HL-60 (cell line): ENCODE measurements at places on chromosomes 7 and 10.
A peak's percentile ranks its signal among the peaks of the same experiment; 100 is the strongest.

DNA sequence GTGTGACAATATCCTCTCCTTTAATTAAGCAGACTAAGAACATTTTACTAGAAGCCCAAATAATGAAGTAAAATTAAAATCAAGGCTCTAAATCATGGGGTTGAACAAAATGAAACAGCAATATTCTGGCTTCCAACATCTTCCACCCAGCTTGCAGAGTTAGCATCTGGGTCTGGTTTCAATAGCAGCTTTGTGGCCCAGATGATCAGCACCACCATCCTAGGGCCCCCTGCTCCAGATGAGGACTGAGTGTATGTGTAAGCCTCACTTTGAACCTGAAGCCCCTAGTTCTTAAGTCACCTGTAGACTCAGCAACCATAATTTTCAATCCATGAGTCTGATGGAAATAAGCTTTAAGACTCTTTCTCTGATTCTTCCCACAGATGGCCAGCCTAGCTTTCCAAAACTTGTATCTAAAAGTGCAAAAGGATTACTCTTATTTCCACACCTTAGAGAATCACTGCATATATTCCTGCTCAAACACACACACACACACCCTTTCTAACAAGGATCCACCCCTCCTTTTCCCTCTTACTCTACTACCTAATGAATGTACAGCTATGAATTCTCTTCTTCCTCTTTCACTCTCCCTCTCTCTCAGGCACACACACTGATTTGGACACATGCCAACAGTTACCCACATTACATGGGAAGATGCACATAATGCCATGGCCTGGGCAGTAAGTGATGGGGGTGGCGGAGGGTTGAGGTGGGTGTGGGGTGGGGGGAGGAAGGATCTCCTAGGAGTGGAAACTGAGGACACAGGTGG lies 3.5 kb downstream of the DENND11 start:
- DNase-seq = peak; percentile 32

GRCh38 chr10:117175901-117176534 lies 21.3 kb upstream of the KCNK18 start:
- DNase-seq = peak; percentile 79

- no peak for DNase-seq
These were observed 337.0 kb upstream of the GALNT17 start for GRCh38 chr7:70794962-70795361.

- no peak for DNase-seq
These were observed 39.4 kb downstream of the ZCCHC24 start for GRCh38 chr10:79405995-79406515.

- no peak for DNase-seq
These were observed 25.3 kb downstream of the TNS3 start for GRCh38 chr7:47556511-47557180.

- peak; percentile 45 for DNase-seq
These were observed 514 bp downstream of the NHLRC2 start for GRCh38 chr10:113854761-113855588.

GRCh38 chr7:48033922-48034321 lies 1.4 kb upstream of the C7orf57 start:
- no peak for DNase-seq

DNA sequence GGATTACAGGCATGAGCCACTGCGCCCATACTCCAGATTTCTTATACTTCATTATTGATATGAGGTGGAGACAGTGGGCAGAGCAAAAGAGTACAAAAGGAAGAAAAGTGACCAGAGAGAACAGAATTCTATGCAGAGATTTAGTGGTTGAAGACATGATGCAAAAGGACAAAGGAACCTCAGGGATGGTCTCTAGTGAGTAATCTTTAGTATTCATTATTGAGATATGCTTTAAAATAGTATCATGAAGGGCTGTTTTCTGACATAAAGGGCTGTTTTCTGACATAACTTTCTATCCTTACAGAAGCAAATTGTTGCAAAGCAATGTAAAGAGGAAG lies 81.2 kb upstream of the OIT3 start:
- no peak for DNase-seq

- DNase-seq = no peak
These were observed 76.6 kb downstream of the GPR37 start for GRCh38 chr7:124688991-124689390.

DNA sequence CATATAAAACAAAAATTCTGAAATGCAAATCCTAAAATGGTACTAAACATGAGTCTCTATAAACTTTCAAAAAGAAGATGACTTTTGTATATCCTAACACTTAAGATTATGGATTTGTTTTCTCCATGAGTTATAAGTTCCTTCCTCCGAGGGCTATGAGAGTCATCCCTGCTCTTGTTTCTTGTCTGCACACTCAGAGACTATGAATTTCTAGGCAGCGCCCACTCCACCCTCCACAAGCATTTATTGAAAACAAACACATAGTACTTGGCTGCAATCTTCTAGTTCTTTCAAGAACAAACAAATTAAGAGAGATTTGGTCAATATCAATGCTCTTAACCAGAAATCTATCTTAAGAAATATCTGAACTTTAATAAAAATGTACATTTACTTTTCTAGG lies 211.7 kb downstream of the DKK1 start:
- DNase-seq = no peak

- peak; percentile 31 for DNase-seq
These were observed 85.4 kb downstream of the JAZF1 start for GRCh38 chr7:28095231-28095630.

DNA sequence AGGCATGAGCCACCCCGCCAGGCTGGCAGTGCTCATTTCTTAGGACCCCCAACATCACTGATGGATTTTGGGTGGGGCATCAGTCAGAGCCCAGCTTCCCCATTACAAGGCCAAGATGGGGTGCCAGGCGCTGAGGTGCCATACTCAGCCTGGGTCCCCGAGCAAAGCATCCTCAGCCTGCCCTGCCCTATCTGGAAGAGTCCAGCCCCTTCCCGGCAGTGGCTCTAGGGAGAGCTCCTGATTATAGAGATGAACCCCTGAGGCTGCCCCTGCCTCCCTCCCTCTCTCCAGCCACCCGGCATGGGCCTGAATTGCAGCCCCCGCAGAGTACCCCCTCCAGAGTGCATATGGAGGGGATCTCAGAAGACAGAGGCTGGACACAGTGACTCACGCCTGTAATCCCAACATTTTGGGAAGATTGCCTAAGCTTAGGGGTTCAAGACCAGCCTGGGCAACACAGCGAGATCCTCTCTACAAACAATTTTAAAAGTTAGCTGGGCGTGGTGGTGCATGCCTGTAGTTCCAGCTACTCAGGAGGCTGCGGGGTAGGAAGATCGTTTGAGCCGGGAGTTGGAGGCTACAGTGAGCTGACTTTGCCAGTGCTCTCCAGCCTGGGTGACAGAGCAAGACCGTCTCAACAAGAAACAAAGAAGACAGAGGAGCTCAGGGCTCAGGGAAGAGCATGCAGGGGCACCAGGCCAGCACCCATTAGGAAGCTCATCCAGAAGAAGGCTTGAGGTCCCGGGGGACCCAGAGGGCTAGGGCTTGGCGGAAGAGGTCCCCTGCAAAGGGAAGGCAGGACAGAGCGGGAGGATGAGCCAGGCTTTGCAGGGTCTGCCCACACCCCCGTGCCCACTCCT lies 13.3 kb downstream of the LAT2 start:
- no peak for DNase-seq

GRCh38 chr7:7228472-7228871 lies 46.1 kb downstream of the C1GALT1 start:
- no peak for DNase-seq

- DNase-seq = peak; percentile 2
These were observed 62.3 kb downstream of the TMEM26 start for GRCh38 chr10:61390851-61391250.

DNA sequence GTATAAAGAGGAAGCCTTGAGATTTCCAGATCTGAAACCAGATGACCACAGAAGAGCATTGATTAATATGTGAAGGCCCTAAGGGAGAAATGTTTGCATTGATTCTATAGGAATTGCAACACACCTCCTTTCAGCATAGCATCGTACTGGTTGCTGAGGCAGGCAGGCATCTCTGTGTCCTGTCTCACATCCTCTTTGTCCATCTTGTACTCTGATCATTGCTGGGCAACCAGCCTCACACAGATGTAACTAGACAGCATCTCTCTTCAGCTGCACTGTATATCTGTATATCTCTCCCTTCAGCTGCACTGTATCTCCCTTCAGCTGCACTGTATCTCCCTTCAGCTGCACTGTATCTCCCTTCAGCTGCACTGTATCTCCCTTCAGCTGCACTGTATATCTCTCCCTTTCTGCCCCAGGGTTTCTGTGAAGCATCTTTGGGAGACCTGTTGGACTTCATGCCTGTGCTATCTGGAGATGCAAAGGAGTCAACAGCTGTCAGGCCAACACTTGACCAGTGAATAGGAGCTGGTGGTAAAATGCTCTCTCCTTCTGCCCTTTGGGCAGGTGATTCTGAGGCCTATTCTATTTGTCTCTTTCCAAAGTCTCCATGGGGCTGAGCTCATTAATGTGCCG lies 40.3 kb downstream of the TMEM178B start:
- DNase-seq = no peak

- no peak for DNase-seq
These were observed 147.9 kb upstream of the LYZL1 start for GRCh38 chr10:29140991-29141390.

DNA sequence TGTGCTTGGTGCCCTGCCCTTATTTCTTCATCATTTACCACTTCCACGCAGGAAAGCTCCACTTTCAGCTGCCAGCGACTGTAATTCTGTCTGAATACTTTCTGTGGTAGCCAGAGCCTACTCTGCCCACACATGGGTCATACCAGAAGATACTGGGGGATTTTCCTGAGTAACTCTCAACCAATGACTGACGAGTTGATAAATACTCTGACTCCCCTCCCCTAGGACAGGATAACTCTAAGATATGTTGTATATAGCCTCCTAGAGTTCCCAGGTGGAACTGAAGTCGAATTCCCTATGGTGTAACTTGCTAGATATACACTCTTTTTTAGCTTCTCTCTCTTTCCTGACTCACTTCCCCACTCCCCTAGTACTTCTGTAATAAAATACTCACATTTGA lies 29.8 kb downstream of the SEM1 start:
- DNase-seq = no peak

GRCh38 chr7:137998250-137998649 lies 3.6 kb downstream of the CREB3L2 start:
- DNase-seq = no peak

DNA sequence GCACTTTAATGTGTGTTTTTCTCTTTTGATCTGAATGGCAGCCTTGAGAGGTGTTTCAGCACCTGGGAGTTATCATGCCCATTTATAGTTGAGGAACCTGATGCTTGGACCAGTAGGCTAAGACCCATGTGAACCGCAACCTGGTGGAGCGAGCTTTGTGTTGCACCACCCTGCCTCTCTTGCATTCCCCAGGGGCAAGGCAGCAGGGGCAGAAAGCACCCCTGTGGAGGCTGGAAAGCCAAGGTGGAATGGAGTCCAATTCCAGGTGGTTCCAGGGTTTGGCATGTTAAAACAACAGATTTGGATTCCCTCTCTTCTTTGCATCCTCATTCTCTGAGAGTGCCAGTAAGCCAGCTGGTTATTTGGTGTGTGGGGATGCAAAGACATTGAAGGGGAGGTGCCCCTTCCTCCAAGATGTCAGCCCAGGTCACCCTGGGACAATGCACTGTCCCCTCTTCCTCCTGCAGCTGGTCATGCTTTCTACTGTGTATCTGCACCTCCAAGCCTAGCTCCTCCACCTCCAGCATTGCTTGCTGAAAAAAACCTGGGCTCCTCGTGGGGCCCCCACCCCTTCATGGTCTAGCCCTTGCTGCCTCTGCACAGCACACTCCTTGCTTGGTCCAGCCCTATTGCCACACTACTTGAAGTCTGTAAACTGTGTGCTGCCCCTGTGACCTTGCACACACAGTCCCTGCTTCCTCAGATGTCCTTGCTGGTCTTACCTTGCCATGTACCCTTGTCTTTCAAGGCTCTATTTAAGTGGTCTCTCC lies 5.6 kb upstream of the CDH23 start:
- DNase-seq = no peak

GRCh38 chr7:126682176-126682575 lies 570.6 kb downstream of the GRM8 start:
- DNase-seq = no peak

DNA sequence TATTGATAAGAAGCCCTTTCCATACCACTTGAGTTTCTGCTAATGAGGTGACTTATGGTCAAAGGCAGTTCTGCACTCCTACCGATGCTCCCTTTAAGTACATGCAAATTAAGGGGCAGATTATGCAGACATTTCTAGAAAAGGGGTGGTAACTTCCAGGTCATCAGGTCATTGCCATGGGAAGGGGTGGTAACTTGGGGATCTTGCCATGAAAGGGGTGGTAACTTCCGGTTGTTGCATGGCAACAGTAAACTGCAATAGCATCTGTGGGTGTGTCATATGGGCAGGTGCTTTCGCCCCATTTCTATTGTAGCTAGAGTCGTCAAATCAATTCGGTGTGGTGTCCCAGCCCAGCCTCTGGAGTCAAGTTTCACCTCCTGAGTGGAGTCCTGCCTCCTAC lies 150.9 kb downstream of the UBE2H start:
- DNase-seq = no peak

DNA sequence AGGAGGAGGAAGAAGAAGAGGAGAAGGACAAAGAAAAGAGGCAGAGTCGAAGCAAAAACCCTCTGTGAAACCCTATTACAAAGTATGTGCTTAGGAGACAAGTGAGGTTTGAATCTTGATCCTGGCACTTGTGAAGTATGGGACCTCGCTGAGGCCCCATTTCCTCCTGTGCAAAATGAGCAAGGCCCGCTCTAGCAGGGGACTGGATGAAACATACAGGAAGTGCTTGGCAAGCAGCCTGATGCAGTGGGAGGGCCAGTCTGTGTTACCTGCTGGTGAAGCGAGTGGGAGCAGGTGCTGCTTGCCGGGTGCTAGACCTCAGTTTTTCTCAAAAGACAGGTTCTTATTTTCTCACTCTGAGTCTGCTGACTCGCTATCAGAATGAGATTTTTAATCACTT lies 150.4 kb downstream of the JCAD start:
- no peak for DNase-seq

DNA sequence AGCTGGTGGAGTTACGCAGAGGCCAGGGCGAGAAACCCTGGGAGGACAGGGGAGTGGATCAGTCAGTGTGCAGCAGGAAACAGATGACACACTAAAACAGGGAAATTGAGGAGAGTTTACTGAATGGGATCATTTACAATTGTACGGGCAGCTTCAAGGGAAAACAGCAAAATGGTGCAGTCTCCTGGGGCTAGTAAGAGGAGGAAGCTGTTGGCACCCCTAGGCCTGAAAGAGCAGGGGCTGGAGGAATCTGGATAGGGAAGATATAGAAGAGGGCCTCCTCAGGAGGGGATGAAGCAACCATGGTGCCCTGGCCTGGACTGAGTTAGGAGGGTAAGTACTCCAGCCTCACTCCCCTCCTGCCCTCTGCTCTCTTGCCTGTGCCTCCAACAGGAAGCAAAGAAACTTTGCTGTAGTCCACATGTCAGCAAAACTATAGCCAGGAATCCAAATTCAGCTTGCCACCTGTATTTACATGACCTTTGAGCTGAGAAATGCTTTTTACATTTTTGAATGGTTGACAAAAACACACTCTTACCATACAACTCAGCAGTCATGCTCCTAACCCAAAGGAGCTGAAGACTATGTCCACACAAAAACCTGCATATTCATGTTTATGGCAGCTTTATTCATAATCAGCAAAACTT lies 52.3 kb upstream of the OPN4 start:
- no peak for DNase-seq
